ENCODE measurements at places on chromosomes 3 and 15.

- DNase-seq, result no peak
These were observed 316.7 kb downstream of the FGF12 start for GRCh38 chr3:192410684-192410960.

- no peak for DNase-seq
These were observed 34.4 kb downstream of the TNK2 start for GRCh38 chr3:195873971-195874370.

GRCh38 chr15:97903971-97904572, 56.4 kb upstream of the ARRDC4 start:
- no peak for DNase-seq

DNA sequence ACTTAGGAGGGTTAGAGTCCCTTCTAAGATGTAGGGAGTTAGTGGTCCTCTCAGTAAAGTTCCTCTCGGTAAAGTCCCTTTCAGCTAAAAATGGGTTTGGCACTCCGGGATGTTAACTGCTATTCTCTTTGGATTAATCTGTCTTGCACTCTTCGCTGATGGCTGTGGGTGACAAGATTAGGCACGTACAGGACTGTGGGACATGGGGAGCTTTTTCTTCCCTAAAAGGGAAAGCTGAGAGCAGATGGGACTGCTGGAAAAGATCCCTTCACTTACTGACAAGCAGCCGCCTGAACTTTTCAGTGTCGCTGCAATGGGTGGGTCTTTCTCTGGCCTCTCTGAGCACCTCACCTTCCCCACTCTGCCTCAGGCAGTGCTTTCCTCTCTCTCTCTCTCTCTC, 16.4 kb upstream of the HHATL start:
- no peak for DNase-seq

DNA sequence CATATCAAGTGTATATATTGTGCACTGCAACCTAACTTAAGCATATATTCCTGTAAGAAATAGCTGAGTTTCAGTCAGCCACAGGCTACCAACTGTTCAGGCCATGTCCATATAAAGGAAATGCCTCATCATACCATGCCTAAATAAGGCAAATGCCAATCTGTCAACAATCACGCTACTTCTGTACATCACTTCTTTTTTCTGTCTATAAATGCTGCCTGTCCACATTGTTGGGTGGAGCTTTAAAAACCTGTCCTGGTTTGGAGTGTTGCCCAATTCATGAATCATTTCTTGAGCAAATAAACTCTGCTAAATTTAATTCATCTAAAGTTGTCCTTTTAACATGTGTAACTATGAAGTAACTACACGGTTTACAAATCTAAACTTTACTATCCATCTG, 1091.9 kb downstream of the NSUN3 start:
- no peak for DNase-seq

DNA sequence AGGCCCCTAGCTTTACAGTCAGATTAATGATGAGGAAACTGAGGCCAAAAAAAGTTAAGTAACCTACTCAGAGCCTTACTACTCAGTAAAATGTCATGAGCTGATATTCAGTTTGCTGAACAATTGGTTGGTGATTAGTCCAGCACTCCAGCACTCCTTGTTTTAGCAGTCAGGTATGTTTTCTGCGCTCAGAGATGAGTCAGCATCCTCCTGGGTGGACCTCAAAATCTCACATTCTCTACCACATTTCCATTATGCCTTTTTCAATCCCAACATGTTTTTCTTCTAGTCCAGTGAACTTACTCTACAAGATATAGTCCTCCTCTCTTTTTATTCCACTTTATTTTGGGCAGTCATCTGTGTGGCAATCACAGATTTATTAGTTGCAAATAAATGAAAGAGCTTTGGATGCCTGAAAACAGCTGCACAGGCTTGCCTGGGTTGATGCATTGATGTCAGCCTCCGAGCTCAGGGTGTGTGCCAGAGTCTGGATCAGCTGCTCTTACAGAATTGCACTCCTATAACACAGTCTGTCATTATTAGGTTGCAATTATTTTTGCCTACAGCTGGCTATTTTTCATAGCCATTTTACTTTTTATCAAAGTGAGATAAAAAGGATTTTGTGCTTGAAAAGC, 133.2 kb downstream of the ARPP21 start:
- no peak for DNase-seq

DNA sequence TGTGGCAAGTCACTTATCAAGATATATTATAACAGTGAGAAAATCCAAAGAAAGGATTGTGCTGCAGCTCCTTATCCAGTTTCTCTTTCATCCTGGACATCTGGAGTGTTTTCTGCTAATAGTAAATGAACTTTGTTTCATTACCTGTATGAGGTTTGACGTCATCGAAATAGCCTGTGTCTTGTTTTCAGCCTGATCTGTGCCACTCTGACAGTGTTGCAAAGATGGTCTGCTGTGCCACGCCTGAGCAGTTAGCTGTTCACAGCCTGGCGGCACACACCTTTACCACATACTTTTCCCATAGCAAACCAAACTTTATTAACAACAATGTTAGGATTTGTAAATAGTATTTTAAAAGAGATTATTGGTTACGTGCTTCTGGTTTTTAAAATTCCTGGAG, 34.0 kb downstream of the YEATS2 start:
- no peak for DNase-seq

DNA sequence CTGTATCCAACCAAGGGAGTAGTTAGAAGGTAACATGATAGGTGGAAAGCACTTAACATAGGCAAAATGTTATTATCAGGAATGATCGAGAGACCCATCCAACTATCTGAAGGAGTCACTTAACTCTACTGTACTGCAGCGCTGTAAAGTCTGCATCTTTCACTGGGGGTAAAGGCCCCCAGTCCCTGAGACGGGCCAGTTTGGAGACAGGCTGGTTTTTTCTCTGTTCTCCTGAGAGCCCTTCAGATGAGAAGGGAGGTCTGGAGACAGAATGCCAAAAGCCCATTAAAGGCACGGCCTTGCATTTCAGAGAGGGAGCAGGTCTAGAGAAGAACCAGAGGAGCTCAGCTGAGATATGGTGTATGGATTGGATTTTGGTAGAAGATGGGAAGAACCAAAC, 71.3 kb upstream of the CGNL1 start:
- no peak for DNase-seq

DNA sequence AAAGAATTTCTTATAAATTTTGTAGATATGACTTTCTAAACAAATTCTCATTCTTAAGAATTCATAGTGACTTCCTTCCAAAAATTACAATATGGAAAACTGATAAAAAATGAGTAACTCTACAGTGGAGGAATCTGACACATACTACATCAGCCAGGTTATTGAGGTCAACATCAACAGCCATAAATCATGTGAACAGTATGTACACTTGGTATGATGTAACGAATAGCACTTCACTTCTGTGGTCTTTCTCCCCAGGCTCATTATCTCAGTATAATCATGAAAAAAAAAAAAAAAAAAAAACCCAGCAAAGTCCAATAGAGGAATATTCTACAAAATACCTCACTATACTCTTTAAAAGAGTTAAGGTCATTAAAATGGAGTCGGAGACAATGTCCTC, 111.2 kb upstream of the SUCLG2 start:
- no peak for DNase-seq

GRCh38 chr15:98778263-98778959, 130.1 kb downstream of the IGF1R start:
- no peak for DNase-seq

DNA sequence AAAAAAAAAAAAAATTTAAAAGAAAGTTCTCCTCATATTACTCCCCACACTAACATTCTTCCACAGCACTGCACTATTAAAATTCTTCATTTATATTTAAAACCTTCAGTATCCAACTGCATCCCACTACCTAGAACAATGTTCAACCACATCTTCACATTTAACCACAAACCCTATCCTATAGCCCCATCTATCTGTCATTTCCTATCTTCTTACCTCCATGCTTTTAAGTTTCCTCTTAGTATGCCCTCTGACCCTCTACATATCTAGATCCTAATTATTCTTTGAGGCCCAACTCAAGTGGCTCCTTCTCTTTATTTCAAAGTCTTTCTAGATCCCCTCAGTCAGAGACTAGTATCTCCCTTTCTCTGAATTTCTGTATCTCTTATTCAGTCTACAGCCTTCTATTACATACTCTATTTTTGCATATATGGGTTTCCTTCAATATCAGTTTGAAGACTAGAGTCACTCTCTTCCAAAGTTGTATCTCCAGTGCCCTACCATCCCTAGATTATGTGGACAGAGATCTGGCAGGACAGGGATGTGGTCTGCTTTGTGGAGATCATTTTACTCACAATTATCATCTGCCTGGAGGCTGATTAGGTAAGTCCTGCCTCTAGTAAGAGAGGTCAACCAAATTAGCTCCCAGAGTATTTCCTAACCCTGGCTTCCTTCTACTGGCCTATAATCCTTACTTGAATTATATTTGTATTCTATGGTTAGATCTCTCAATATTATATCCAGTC, 1.4 kb downstream of the CIAO2A start:
- DNase-seq, result no peak

GRCh38 chr3:14927308-14927707, 20.1 kb upstream of the NR2C2 start:
- no peak for DNase-seq

GRCh38 chr15:80272987-80273386, 21.0 kb upstream of the CTXND1 start:
- no peak for DNase-seq

DNA sequence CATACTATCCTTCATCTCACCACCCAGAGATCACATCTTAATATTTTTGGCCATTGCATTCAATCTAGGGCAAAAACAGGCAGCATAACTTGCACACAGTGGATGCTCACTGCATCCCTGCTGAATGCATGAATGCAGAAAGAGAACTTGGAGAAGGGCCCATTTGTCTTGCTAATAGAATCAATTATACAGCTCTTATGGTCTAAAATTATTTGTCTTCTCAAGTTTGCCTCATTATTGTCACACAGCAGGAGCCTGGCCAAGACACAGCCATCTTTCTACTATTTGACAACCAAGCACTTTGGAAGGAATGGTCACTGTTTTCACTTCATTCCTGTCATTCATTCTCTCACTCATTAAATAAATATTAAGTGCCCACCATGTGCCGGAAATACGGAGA, 1.2 kb upstream of the ARHGEF26 start:
- no peak for DNase-seq

GRCh38 chr3:58560771-58561311, 16.4 kb downstream of the FAM107A start:
- no peak for DNase-seq

GRCh38 chr3:30112902-30113484, 493.4 kb upstream of the TGFBR2 start:
- DNase-seq, result no peak

GRCh38 chr3:10627884-10628572, 122.6 kb upstream of the ATP2B2 start:
- no peak for DNase-seq

GRCh38 chr3:166560253-166560652, 723.0 kb upstream of the BCHE start:
- DNase-seq, result no peak

GRCh38 chr15:40293905-40294895, 11.3 kb upstream of the ANKRD63 start:
- no peak for DNase-seq

GRCh38 chr3:12924437-12924836, 83.1 kb upstream of the RPL32 start:
- DNase-seq, result no peak

GRCh38 chr15:40918799-40919392, 10.2 kb upstream of the DLL4 start:
- DNase-seq, result no peak

DNA sequence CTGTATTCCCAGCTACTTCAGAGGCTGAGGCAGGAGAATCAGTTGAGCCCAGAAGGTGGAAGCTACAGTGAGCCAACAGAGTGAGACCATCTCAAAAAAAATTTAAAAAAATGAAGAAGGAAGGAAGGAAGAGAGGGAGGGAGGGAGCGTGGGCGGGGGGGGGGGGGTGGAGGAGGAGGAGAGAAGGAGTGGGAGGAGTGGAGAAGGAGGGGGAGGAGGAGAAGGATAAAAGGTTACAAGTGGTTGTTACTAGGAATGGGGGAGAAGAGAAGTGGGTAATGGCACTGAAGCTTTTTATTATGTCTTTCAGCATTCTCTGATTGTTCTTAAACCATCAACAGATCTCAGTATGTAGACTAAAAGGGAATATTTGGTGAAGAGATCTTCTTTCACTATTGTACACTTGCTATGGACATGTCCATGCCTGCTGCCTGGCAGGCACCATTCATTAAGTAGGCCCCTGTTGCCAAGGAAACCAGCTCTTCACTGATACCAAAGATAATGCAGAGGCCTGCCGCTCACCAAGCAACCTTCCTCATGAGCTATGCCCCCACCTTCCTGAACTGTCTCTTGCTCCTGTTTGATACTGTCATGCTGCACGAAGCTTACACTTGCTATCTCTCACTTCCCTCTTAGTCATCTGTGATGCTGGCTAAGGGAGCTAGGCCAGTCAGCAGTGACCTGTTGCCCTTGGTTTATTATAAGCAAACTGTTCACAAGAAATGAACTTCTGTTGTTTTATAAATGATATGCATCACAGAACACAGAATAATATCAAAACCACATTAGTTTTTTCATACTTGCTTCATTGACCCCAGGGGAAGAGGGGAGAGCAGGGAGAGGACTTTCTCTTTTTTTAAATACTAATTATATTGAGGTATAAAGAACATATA, 23.1 kb downstream of the EPM2AIP1 start:
- DNase-seq, result no peak

DNA sequence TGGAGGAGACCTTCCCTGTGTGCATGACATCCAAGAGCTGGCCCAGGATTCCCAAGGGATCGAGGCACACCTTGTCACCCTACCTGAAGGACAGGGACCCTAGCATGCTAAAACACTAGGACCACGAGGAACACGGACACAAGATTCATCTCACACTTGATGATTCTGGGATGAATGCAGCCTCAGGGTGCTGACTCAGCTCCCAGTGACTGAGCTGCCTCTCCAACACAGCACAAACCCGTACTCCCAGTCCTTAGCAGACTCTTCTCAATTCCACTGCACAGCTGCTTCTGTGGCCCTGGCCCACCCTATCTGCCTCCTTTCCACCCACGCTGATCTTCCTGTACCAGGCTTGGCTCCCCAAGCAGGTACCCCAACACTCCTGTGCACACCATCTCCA, 9.1 kb upstream of the OXTR start:
- DNase-seq, result no peak

DNA sequence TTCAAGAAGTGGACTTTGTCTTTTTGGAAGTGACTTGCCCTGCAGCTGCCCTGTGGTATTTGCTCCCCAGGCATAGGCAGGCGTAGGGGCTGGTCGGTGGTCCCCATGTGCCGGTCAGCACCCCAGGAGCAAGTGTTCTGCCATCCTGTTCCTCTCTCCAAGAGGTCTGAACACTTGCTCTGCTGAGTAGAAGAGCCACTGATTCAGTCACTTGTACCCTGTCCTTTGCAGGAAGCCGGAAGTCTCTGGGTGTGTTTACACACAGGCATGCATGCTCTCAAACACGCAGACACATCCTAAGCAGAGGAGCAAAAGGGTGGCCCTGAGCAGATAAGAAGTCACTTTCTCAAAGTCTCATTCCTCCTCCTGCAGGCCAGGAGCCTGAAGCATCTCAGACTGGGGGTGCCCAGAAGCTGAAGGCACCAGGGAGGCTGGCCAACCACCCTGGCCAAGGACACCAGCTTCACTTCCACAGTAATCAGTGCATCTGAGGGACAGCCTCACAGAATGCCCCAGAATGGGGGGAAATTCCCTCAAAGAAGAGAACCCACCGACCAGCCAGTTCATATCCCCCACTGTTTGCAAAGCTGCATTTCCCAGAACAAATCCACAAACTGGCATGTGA, 88.7 kb upstream of the POMGNT2 start:
- no peak for DNase-seq

GRCh38 chr3:95312650-95313049, 1249.8 kb downstream of the NSUN3 start:
- DNase-seq, result no peak

GRCh38 chr3:81459733-81460132, 301.7 kb downstream of the GBE1 start:
- DNase-seq, result no peak

- DNase-seq, result no peak
These were observed 65.8 kb upstream of the TNFAIP8L3 start for GRCh38 chr15:51160484-51160883.
